ENCODE measurements at places on chromosomes 7 and 10. TPM values are rescaled to one million over a fixed set of nuclear protein-coding genes. Genes with fewer than 3 reads are reported as not detected.

C1QL3 gene
- 0.11 TPM for total RNA-seq

SLC26A5 gene
- not detected for total RNA-seq

TFR2 gene
- 21.8 TPM for total RNA-seq

AKR1C2 gene
- not detected for total RNA-seq

ZNF316 gene
- 20.3 TPM for total RNA-seq

NEUROG3 gene
- total RNA-seq, result not detected

FRA10AC1 gene
- 14.3 TPM for total RNA-seq

URGCP gene
- total RNA-seq, result 28.8 TPM

PSAP gene
- 99.0 TPM for total RNA-seq

FOXL3 gene
- not detected for total RNA-seq

HECW1 gene
- total RNA-seq, result not detected

PRPS1L1 gene
- not detected for total RNA-seq

NXPH1 gene
- total RNA-seq, result not detected

GPR37 gene
- total RNA-seq, result not detected

ZNF485 gene
- 6.5 TPM for total RNA-seq

SKIDA1 gene
- 0.08 TPM for total RNA-seq

OR6V1 gene
- total RNA-seq, result not detected

ZNF467 gene
- total RNA-seq, result not detected

PLEKHS1 gene
- total RNA-seq, result not detected
